GM12892 (cell line): ENCODE measurements at places on chromosomes 7 and 10.

DNA sequence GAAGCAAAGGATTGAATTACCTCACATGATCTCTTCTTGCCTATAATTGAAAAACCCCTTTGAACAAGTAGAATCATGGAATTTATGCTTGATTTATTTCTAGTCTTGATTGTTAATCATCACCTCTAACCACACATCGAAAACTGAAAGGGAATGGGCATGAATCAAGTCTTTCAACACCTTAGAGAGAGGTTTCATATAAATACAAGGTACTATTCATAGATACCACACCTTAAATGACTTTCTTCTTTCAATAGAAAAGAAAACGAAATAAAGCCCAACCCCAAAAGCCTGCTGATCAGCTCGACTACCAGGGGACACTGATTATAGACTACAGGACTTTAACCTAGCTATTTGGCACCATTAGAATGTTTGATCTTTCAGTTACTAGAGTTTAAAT lies 128.6 kb upstream of the PTPRZ1 start:
- DNase-seq, result no peak

DNA sequence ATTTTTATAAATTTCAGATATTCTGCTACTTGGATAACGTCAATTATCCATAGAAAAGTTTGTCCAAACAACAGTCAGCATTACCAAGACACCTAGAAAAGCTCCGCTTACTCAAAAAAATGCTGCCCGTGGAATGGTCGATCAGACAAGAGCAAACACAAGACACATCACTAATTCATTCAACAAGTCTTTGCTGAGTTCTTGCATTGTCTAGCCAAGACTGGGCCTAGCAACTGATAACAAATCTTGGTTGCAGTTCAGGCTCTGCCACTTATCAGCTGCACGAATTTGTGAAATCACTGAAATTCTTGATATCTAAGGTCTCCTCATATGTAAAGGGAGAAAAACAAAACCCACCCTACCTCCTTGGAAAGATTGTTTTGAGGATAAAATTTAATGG lies 168.3 kb downstream of the AKR1D1 start:
- no peak for DNase-seq

GRCh38 chr7:149071641-149072437 lies 18.7 kb downstream of the ZNF786 start:
- DNase-seq, result no peak

DNA sequence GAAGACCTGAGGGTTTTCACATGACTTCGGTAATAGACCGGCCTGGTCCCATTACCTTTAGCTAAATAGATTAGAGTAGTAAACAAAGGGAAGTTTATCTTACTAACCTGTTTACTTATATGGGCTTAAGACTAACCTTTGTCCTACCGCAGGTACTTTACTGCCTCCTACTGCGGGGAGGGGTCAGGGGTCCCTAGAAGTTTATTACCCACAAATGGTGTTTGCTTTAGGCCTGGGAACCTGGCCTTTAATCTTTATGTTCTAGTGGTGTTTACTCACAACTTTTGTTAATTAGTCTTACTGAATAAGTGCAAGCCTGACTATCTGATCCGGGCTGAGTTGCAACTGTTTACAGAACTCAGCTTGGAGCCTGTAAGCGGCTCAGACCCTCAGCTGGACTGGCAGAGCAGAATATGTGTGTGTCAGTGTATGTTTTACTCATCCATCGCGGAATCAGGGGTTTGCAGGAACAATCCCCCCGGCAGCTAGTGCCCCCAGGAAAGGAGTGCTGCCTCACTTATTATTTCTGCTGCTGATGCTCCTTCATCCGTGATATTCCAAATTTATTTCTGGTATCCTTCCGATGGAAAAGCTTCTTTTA lies 578.9 kb upstream of the SEMA3D start:
- no peak for DNase-seq

GRCh38 chr10:104831272-104831671 lies 190.2 kb downstream of the SORCS3 start:
- DNase-seq, result no peak

GRCh38 chr10:79001082-79001885 lies 67.5 kb upstream of the ZMIZ1 start:
- DNase-seq, result no peak

- no peak for DNase-seq
Measured at GRCh38 chr10:30439931-30440330, 5.9 kb downstream of the MAP3K8 start.

GRCh38 chr7:155007947-155008346 lies 5.0 kb upstream of the PAXIP1 start:
- DNase-seq, result no peak

DNA sequence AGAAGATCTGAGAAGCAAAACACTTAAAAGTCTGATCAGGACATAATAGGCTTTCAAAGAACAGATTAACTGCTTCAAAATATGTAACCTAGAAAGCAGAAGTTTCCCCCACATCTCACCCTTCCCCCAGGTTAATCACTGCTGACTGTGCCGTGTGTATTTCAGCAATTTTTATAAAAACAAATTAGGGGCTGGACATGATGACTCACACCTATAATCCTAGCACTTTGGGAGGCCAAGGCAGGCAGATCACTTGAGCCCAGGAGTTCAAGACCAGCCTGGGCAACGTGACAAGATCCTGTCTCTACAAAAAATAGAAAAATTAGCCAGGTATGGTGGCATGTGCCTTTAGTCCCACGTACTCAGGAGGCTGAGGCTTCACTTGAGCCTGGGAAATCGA lies 67.6 kb upstream of the GATA3 start:
- no peak for DNase-seq

GRCh38 chr10:49314806-49315205 lies 15.8 kb downstream of the C10orf71 start:
- no peak for DNase-seq

- DNase-seq, result no peak
Measured at GRCh38 chr10:72239409-72239808, 23.3 kb upstream of the ASCC1 start.

DNA sequence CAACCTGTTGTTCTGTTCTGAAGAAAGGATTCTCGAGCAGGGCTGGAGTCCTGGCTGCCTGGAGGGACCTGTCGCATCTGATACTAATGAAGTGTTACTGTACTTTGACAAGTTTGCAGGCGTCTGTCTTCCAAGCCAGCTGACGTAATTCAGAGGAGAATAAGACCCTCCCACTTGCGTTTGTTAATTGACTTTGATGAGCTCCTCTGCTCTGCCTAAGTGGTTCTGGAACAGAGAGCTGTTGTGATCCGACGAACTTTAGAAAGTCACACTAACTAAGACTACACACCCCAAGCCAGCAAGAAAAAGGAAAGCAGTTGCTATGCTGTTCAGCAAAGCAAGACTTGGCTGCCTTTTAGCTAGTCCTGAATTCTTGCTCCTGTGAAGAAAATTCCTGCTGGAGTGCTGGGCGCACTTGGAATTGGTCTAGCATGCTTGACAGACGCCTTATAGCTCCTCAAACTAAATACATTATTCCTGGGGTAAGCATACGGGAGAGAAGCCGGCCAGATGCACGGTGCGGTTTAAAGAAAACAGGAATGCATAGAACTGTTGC lies 200.3 kb downstream of the CACNB2 start:
- DNase-seq, result no peak

GRCh38 chr10:97297556-97298222 lies 5.3 kb upstream of the ARHGAP19 start:
- no peak for DNase-seq

DNA sequence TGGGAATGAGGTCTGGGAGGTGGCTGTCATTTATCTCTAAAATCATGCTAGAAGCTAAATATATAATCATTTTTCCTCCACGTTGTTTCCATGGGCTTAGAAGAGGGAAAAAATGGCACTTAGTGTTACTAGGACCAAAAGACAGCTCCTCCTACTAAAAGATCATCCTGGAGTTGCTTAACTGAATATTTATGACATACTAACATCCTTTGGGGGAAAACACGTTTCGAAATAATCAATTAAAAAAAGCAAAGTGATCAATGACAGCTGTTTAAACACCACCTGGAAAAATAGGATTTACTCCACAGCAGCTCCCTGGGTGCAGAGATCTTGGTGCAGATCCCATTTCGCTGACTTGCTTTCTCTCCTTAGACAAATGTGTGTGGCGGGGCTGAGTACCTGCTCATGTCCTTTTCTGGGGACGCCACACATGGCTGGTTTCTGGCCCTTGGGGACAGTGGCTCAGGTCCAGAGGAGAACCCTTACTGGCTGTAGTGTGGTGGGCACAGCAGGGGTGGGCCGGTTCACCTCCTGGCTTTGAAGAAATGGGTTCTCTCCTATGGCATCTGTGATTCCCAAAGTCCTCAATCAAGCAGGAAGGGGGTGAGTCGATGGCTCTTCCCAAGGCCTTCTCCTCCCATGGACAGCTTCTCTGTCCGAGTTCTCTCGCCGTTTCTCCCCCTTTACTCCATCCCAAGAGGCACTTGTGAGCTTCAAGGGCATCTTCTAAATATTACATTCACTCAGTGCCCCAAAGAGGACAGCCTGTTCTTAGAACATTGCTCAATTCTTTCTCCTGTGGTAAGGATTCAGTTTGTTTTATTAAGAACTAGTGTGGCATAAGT lies 156.4 kb upstream of the KLF14 start:
- DNase-seq, result no peak

GRCh38 chr10:27569946-27570345 lies 65.8 kb downstream of the RAB18 start:
- DNase-seq, result no peak

DNA sequence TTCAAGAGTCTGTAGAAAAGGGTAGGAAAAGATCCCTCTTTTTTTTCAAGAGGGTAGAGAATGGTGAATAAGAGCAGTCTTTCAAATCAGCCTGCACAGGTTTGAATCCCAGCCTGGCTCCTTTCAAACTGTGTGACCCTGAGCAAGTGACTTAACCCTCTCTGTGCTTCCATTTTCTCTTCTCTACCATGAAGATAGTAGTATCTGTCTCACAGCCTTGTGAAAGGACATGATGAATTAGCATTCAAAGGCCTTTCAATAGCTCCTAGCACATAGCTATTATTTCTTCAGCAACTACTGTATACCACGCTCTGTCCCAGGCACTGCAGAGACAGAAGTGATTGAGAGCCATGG lies 25.4 kb downstream of the LEP start:
- DNase-seq, result no peak

- no peak for DNase-seq
Measured at GRCh38 chr10:6349846-6350535, 147.3 kb downstream of the PFKFB3 start.

- DNase-seq, result no peak
Measured at GRCh38 chr7:99597762-99598501, at the start of gene TMEM225B. Gene TMEM225B, plus strand, starts transcription at chr7:99598267. Its CDS starts 6,122 bp downstream, at chr7:99604389.

DNA sequence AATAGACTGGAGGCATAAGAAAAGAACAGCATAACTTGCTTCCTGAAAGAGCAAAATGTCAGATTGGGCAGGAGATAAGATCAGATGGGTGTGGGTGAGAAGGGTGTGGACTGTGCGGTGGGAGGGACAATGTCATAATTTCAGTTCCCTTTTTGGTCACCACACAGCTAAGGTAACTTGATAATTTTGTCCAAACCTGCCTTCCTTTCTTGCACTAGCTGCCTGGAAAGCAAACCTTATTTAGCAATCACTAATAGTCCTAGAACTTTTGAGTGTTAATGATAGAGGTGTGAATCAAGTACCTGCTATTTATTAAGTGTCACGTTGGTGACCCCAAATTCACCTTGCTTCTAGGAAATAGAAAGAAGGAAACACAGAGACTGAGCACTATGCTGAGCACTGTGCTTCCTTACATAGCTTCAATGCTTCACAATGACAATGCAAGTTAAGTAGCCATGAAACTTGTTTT lies 72.4 kb upstream of the SP4 start:
- peak; percentile 23 for DNase-seq

GRCh38 chr10:132805599-132805998 lies 19.7 kb upstream of the NKX6-2 start:
- DNase-seq, result no peak

- DNase-seq, result no peak
Measured at GRCh38 chr10:15254808-15255648, 86.5 kb upstream of the NMT2 start.
